ENCODE measurements at places on chromosomes 5 and 9. TPM values are rescaled to one million over a fixed set of nuclear protein-coding genes. Genes with fewer than 3 reads are reported as not detected.

Gene IFNA2
- total RNA-seq: not detected

Gene SPATA31C1
- total RNA-seq: not detected

Gene LVRN
- under 0.01 TPM for total RNA-seq

Gene C9orf43
- 0.44 TPM for total RNA-seq

Gene LRRC19
- not detected for total RNA-seq

Gene KLHL9
- 42.0 TPM for total RNA-seq

Gene CCNO
- 0.40 TPM for total RNA-seq

Gene LCN9
- not detected for total RNA-seq

Gene ZNF483
- 1.3 TPM for total RNA-seq

Gene ARRDC3
- 247 TPM for total RNA-seq

Gene COL27A1
- total RNA-seq: 2.8 TPM

Gene CFAP157
- 0.06 TPM for total RNA-seq

Gene LCN10
- not detected for total RNA-seq

Gene FAM169A
- 0.19 TPM for total RNA-seq

Gene CD180
- total RNA-seq: not detected

Gene ORM2
- total RNA-seq: not detected

Gene NLN
- total RNA-seq: 22.3 TPM

Gene INSYN2B
- 1.4 TPM for total RNA-seq

Gene TAF11L10
- total RNA-seq: not detected

Gene LEAP2
- 0.06 TPM for total RNA-seq

Gene SPINK6
- total RNA-seq: not detected

Gene SOX30
- not detected for total RNA-seq

Gene PCDHA4
- 0.37 TPM for total RNA-seq

All from aortic smooth muscle cell (primary cell).